ENCODE measurements at places on chromosomes 5 and 9. TPM values are rescaled to one million over a fixed set of nuclear protein-coding genes. Genes with fewer than 3 reads are reported as not detected.

DNA sequence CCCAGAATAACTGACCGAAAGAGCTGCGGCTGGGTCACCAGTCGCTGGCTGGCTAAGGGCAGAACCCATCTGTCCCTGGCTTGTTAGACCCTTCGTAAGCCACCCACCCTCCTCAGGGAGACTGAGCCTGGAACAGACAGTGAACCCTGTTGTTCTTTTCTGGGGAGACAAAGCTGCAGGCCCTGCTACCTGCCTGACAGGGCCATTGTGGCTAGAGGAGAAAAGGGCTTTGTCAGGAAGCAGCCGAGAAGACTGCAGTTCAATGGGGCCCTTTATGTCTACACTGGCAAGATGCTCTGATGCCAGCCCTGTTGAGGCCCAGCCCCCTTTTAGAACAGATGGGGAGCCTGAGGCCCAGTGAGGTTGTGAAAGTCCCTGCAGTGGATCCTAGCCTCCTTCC, 3.7 kb upstream of the NIPAL4 start:
- no peak overlapping the region for H3K27ac ChIP-seq
- no peak for DNase-seq
- H3K36me3 ChIP-seq, result no peaks in the 10 kb centered on the region
- no peak overlapping the region for H3K4me3 ChIP-seq

- no peaks in the 10 kb centered on the region for H3K36me3 ChIP-seq
- no peak overlapping the region for H3K4me3 ChIP-seq
- no peak overlapping the region for H3K27ac ChIP-seq
- no peaks in the 10 kb centered on the region for H3K27me3 ChIP-seq
These were observed 77.6 kb upstream of the ADRA1B start for GRCh38 chr5:159838551-159839222.

DNA sequence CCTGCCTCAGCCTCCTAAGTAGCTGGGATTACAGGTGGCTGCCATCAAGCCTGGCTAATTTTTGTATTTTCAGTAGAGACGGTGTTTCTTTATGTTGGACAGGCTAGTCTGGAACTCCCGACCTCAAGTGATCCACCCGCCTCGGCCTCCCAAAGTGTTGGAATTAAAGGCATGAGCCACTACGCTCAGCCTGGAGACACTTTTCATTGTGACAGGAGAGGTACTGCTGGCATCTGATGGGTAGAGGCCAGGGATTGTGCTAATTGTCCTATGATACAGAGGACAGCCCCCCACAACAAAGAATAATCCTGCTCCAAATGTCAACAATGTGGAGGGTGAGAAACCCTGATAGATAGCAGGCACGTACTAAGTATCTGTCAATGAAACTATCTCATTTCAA, 91.3 kb upstream of the SLC25A48 start:
- no peaks in the 10 kb centered on the region for H3K36me3 ChIP-seq
- no peak for DNase-seq
- H3K4me3 ChIP-seq, result no peak overlapping the region

DNA sequence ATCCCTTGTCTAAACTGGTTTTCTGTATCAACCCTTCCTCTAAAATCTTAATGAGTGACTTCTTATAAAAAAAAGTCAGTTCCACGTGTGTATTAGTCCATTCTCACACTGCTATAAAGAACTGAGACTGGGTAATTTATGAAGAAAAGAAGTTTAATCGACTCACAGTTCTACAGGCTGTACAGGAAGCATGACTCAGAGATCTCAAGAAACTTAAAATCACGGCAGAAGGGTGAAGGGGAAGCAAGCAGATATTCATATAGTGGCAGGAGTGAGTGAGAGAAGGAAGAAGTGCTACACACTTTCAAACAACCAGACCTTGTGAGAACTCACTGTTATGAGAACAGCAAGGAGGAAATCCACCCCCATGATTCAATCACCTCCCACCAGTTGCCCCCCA, 307.8 kb upstream of the ARRDC3 start:
- H3K27me3 ChIP-seq, result no peaks in the 10 kb centered on the region
- no peaks in the 10 kb centered on the region for H3K4me1 ChIP-seq
- no peak overlapping the region for H3K27ac ChIP-seq
- H3K36me3 ChIP-seq, result no peaks in the 10 kb centered on the region

DNA sequence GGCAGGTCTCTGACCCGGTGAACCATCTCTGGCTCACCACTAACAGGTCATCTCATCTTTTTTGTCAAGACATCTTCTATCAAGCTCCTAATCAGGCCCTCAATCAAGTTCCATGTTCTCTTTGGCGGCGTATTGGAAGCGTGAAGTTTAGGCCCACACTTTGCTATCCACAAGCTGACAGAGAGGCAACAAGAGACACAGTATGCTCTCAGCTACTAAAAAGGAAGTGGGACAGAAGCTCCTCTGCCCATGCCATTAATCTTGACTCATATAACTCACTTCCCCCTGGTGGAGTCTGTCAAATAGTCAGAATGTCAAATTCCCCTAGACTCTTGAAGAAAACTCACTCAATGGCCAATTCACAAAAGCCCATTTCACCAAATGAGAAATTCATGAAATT, 77.6 kb upstream of the TMC1 start:
- H3K4me1 ChIP-seq, result peaks cover 28% of the 10 kb centered on the region
- peak overlapping the region; percentile 38 for H3K27ac ChIP-seq
- no peaks in the 10 kb centered on the region for H3K36me3 ChIP-seq
- H3K27me3 ChIP-seq, result no peaks in the 10 kb centered on the region
- H3K4me3 ChIP-seq, result no peak overlapping the region

GRCh38 chr9:7177383-7177782, 419.6 kb downstream of the KDM4C start:
- no peak overlapping the region for H3K27ac ChIP-seq
- no peak overlapping the region for H3K4me3 ChIP-seq
- H3K4me1 ChIP-seq, result no peaks in the 10 kb centered on the region
- no peak for DNase-seq
- H3K36me3 ChIP-seq, result peaks cover 18% of the 10 kb centered on the region

GRCh38 chr5:174790906-174791305, 66.5 kb downstream of the MSX2 start:
- no peak for DNase-seq
- no peak overlapping the region for H3K27ac ChIP-seq
- no peaks in the 10 kb centered on the region for H3K4me1 ChIP-seq
- H3K27me3 ChIP-seq, result peaks cover 17% of the 10 kb centered on the region

DNA sequence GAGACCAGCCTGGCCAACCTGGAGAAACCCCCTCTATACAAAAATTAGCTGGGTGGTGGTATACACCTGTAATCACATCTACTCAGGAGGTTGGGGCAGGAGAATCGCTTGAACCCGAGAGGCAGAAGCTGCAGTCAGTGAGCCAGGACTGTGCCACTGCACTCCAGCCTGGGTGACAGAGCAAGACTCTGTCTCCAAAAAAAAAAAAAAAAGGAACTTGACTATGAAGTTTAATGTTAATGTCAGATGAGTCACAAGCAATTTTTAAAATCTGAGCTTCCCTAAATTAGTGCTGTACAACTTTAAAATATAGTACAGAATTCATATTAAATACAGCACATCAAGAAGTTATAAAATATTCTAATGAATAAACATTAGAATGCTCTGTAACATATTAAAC, 1.5 kb downstream of the MEIKIN start:
- DNase-seq, result no peak
- H3K4me1 ChIP-seq, result no peaks in the 10 kb centered on the region
- no peak overlapping the region for H3K27ac ChIP-seq
- no peaks in the 10 kb centered on the region for H3K36me3 ChIP-seq
- H3K27me3 ChIP-seq, result no peaks in the 10 kb centered on the region

GRCh38 chr5:174724484-174725260, at the start of gene MSX2:
Gene MSX2 (plus strand): TSS chr5:174724582. CDS start chr5:174724660, 78 bp downstream.
- H3K4me1 ChIP-seq, result peaks cover 21% of the 10 kb centered on the region
- peak within 1 kb of the TSS; percentile 61 for H3K4me3 ChIP-seq
- DNase-seq, result peak; percentile 88
- H3K27ac ChIP-seq, result peak within 1 kb of the TSS; percentile 67
- H3K27me3 ChIP-seq, result peaks cover 91% of the 10 kb centered on the region
- no peaks in the 10 kb centered on the region for H3K36me3 ChIP-seq

DNA sequence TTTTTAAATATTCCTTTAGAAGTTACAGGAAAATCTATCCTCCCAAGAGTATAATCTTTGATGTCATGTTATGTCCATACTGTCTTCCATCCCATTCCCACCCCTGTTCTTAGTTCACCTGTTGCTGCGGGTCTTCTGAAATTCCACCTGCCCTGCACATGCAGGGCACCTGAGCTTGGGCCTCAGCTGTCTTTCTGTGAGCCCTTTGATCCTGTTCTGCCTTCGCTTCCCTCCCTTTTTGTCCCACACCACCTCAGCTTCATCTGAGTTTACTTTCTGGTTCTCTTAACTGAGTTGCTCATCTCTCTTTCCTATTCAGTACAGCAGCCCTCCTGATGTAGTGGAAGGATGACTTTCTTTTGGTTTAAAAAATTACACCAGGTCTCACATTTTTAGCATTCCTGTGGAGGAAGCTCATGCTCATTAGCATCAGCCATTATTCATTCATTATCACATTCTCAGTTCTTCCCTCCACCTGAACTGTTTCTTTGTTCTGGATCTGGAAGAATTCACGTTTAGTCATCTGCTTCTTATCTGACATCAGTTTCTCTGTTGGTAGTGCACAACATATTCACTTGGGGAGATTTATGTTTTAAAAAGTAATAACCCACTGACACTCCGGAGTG, 211.0 kb downstream of the ADCY2 start:
- H3K27me3 ChIP-seq, result no peaks in the 10 kb centered on the region
- H3K4me3 ChIP-seq, result no peak overlapping the region
- no peaks in the 10 kb centered on the region for H3K36me3 ChIP-seq
- no peak overlapping the region for H3K27ac ChIP-seq
- H3K4me1 ChIP-seq, result no peaks in the 10 kb centered on the region

DNA sequence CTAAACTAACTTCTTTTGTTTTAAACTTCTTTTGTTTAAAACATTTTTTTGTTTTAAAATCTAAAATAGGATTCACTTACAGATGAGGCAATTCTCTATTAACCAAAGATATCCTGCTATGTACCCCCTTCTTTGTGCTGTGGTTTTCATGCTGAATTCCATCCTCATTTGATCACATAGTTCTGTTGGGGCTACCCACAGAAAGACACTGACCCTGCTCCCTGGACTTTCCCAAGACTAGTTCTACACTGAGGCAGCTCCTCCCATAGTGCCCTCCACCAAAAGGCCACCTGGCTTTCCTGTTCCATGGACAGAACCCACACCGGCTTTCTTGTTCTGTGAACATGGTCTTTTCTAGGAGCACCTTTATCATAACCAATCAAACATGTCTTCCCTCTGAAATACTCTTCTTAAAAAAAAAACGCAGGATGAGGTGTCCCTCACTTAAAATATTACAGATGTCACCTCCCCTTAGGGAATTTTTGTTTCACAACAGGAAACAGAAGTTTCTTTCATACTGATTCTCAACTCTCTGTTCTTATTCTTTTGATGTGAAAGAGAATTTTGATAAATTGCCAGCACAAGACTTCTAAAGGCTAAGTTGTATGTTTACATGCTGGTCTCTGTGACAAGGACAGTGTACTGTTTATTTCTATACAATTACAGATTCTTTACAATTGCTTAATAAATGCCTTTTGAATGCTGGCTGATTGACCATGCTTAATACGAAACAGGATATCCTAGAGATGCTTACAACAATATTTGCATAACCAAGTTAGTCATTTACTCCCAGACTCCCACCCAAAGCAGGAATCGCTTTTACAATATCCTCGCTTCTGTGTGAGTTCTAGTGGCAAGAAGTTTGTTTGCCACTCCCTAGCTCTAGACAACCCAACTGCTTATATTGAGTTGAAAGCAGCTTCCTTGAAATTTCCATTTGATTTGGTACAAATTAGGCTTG, 300.4 kb downstream of the DTWD2 start:
- no peak for DNase-seq
- H3K27me3 ChIP-seq, result no peaks in the 10 kb centered on the region
- no peaks in the 10 kb centered on the region for H3K36me3 ChIP-seq
- H3K4me1 ChIP-seq, result no peaks in the 10 kb centered on the region
- H3K4me3 ChIP-seq, result no peak overlapping the region

- no peak overlapping the region for H3K4me3 ChIP-seq
- H3K27me3 ChIP-seq, result no peaks in the 10 kb centered on the region
- H3K27ac ChIP-seq, result no peak overlapping the region
- no peaks in the 10 kb centered on the region for H3K36me3 ChIP-seq
These were observed 39.8 kb upstream of the CRB2 start for GRCh38 chr9:123316053-123316718.

The SYNPO gene
- 90.6 TPM for total RNA-seq

The IL3 gene
- not detected for total RNA-seq

The PCDHGA6 gene
- 3.2 TPM for total RNA-seq

Measured in lower lobe of right lung (tissue), 2 donors.